Heart right ventricle (tissue), 16 donors: ENCODE measurements at places on chromosomes 4 and X.
A peak's percentile ranks its signal among the peaks of the same experiment; 100 is the strongest.

GRCh38 chr4:79232540-79232939, 93.3 kb downstream of the NAA11 start:
- DNase-seq: no peak

DNA sequence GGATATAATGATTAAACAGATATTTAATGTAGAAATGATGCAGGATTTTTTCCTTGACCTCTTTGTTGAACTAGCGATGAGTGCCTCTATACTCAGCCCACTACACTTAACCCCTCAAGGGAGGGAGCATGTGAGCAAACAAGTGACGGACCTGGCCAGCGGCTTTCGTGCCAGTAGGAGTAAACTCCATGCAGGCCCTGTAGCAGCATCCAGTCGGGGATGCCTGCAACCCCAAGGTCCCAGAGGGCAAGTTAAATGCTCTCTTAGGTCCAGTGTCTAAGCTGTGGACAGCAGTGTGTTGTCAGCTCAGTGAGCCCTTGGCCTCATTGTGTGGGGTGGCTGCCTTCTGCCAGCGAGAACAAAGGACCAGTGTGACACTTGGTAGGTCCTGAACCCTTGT, 708.7 kb downstream of the TECRL start:
- no peak for DNase-seq

GRCh38 chr4:145609481-145610427, 9.4 kb upstream of the MMAA start:
- DNase-seq: no peak

DNA sequence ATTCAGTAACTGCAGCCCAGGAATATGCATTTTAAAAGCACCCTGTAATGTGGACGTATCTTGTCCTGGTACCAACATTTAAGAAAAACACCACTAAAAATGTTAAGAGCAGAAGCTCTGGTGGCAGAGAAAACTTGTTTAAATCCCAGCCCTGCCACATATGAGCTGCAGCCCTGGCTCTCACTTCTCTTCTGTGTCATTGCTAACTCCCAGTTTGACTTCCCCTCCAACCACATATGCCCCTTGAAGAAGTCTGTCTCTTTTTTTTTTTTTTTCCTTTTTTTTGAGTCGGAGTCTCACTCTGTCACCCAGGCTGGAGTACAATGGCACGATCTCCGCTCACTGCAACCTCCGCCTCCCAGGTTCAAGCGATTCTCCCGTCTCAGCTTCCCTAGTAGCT, 14.8 kb downstream of the LHFPL1 start:
- DNase-seq: no peak

GRCh38 chr4:154029171-154029570, 240.3 kb upstream of the SFRP2 start:
- DNase-seq: no peak

DNA sequence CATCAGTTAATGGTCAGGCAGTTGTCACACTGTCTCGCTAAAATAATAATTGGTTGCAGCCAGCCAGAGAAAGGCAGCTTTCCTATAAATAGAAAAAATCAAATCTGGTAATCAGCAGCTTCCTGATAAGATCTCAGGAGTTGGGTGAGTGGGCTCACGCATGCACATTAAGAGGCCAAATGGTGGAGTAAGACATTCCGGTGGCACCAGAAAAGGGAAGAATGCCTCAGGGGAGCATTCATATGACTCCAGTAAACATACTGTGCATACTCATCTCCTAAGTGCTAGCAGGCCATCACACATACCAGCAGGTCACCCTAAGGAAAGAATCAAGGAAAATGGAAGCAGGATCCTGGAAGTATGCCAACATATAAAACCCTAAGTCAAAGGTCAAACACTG, 40.1 kb downstream of the UGT2B15 start:
- DNase-seq: no peak

GRCh38 chr4:72974694-72975487, 94.6 kb downstream of the COX18 start:
- DNase-seq: no peak

GRCh38 chr4:4603067-4603466, 61.2 kb upstream of the STX18 start:
- no peak for DNase-seq

GRCh38 chrX:39907964-39908661, 189.6 kb downstream of the BCOR start:
- DNase-seq: peak; percentile 54

GRCh38 chr4:51870441-51871188, 27.7 kb downstream of the DCUN1D4 start:
- no peak for DNase-seq

GRCh38 chr4:159549098-159549518, 446.2 kb downstream of the RAPGEF2 start:
- no peak for DNase-seq

DNA sequence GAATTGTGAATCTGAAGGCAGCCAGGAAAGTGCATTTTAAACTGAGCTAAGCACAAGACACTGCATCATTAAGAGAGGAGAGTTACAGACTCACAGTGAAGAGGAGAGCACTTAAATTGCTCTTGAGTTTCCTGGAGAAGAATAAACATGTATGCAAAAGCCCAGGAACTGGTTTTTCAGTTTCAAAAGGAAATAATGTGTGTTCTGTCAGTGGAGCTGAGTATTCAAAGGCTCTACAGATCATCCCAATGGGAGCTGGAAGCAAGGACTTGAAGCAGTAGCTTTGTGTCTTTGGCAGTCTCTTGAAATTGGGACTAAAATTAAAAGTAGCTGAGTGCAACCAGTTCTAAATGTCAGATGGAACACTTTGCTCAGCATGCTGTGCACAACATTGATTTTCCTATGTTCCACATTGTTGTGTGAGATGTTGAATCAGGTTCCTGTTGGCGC, 147.5 kb upstream of the ANK2 start:
- DNase-seq: no peak

GRCh38 chr4:97665553-97665952, 477.7 kb downstream of the STPG2 start:
- no peak for DNase-seq

DNA sequence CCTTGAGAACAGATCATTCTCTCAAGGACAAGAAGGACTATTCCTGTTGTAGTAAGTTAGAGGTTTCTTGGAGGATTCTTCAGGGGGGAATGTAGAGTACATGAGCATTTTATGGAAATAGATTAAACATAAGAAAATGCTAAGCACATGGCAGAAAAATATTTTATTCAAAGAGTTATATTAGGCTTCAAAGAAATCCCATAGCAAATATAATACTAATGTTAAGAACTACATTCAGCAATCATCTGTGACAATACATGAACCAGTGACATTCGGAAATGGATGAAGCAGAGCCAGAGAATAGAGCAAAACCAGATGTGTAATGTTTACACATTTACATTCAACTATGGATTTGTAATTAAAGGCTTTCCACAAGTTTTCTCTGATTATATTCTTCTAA, 288.6 kb downstream of the NAF1 start:
- DNase-seq: no peak
